ENCODE measurements at places on chromosomes 7 and 10. TPM values are rescaled to one million over a fixed set of nuclear protein-coding genes. Genes with fewer than 3 reads are reported as not detected.
A peak's percentile ranks its signal among the peaks of the same experiment; 100 is the strongest.

UCMA gene
- total RNA-seq: not detected

DNA sequence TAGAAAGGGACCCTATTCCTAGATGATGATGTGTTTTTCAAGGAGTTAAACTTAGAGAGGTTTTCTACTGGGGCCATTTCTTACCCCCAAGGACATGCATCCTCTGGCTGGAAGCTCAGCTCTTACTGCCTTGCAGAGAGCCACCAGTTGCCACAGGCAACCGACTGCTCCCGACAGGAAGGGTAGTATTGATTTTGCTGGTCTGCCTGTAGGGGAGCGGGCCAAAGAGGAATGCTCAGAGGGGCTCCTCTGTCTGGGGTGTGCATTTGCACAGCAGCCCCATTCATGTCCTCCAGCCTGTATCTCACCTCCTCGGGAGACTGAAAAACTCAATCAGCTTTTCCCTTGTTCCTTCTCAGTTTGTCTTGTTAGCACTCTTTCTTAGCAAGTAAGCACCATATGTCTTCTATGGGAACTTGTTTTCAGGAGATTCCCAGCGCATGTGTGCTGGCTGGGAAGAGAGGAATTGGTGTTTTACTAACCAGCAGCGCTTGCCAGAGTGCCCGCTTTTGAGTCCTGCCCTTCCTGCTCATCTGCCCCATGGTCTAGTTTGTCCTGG is 739.0 kb upstream of the GALNT17 start:
- H3K27ac ChIP-seq: no peak overlapping the region
- no peak overlapping the region for H3K4me3 ChIP-seq
- no peak for DNase-seq
- H3K27me3 ChIP-seq: no peaks in the 10 kb centered on the region
- H3K4me1 ChIP-seq: no peaks in the 10 kb centered on the region

CALHM3 gene
- total RNA-seq: not detected

DNA sequence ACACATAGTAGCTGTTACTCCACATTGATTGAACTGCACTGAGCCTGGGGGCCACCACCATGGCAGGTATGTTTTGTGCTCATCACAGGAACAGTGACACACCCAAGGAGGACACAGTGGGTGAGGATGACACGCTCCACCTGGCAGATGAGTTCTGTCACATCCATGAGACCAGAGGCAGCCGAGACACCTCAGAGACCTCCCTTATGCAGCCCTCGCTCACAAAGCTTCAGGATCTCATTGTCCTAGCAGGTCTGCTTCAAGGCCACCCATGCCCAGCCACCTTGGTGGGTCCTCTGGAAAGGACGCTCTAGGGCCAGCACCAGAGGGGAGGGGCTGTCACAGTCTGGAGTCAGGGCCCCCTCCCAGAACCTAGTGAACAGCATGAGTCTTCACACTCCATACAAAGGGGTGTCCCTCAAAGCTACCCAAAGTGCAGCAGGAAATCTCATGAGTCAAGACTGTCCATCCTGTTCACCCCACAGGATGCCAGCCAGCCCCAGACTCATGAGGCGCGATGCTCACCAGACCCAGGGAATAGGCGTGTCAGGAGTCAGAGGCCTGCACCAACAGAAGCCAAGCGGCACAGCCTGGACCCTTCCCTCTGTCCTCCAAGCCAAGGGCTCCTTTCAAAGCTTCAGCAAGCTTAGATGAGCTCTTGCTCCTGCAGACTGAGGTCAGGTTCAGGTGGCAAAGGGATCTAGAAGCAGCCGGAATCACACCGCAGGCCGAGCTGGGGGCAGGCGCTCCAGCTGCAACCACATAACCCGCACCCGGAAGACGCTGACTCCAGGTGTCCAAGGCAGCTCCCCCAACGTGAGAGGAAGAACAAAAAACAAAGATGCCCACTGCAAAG is 9.6 kb downstream of the FAM53B start:
- no peak for DNase-seq
- no peaks in the 10 kb centered on the region for H3K27me3 ChIP-seq
- H3K36me3 ChIP-seq: peaks cover 3% of the 10 kb centered on the region
- H3K4me1 ChIP-seq: peaks cover 57% of the 10 kb centered on the region

GRM3 gene
- total RNA-seq: not detected

DNA sequence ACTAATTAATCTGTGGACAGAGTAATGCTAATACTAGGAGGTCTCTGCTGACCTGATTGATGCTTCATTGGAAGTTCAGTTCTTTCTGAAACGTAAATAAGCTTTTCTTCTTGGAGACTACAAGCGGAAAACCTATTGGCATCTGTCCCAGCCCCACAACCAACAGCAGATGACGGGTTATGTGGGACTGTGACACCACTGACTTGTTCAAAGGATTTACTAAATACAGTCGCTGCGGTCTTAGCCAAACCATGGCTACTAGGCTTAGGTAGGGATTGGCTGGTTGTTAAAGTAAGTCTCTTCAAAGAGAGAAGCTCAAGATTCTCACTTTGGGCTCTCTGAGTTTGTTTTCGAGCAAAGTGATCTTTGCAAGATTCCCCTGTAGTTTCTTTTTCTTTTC is 68.3 kb downstream of the HYCC1 start:
- H3K4me1 ChIP-seq: peaks cover 17% of the 10 kb centered on the region
- no peaks in the 10 kb centered on the region for H3K27me3 ChIP-seq
- H3K4me3 ChIP-seq: no peak overlapping the region
- H3K27ac ChIP-seq: no peak overlapping the region
- no peak for DNase-seq
- no peaks in the 10 kb centered on the region for H3K36me3 ChIP-seq

- H3K4me1 ChIP-seq: peaks cover 6% of the 10 kb centered on the region
- no peak overlapping the region for H3K27ac ChIP-seq
- no peaks in the 10 kb centered on the region for H3K27me3 ChIP-seq
- DNase-seq: no peak
Measured at GRCh38 chr7:29937132-29937531, 52.5 kb downstream of the SCRN1 start.

- no peak overlapping the region for H3K4me3 ChIP-seq
- no peaks in the 10 kb centered on the region for H3K27me3 ChIP-seq
- H3K36me3 ChIP-seq: no peaks in the 10 kb centered on the region
- DNase-seq: no peak
- H3K4me1 ChIP-seq: peaks cover 10% of the 10 kb centered on the region
Measured at GRCh38 chr7:78090616-78091015, 292.0 kb downstream of the PHTF2 start.

GRCh38 chr7:137633133-137633532 is 213.6 kb downstream of the DGKI start:
- H3K36me3 ChIP-seq: no peaks in the 10 kb centered on the region
- H3K4me1 ChIP-seq: no peaks in the 10 kb centered on the region
- peaks cover 3% of the 10 kb centered on the region for H3K27me3 ChIP-seq
- no peak overlapping the region for H3K27ac ChIP-seq
- DNase-seq: no peak

GRCh38 chr7:47361746-47362215 is 220.1 kb downstream of the TNS3 start:
- H3K4me3 ChIP-seq: no peak overlapping the region
- no peaks in the 10 kb centered on the region for H3K27me3 ChIP-seq
- peaks cover 18% of the 10 kb centered on the region for H3K36me3 ChIP-seq
- DNase-seq: no peak
- peaks cover 9% of the 10 kb centered on the region for H3K4me1 ChIP-seq

MMD2 gene
- not detected for total RNA-seq

PLEKHA1 gene
- 35.3 TPM for total RNA-seq

DNA sequence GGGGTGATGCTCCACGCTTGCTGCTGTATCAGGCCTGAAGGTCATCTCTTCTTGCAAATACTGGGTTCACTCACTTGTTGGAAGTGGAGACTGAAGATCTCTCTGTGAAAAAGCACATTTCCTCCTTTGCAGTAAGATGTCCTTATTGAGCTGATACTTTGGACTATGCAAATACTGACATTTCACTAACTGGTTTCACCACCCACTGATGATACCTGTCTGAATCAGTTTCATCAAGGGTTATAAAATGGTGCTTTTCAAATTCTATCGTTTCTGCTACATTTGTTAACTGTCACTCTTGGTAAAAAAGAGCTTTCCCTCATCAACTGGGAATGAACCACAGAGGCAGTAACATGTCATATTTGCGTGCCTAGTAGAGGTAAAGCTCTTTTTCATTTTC is 35.5 kb downstream of the RAB19 start:
- DNase-seq: no peak
- H3K4me3 ChIP-seq: no peak overlapping the region
- peaks cover 2% of the 10 kb centered on the region for H3K36me3 ChIP-seq
- H3K27me3 ChIP-seq: no peaks in the 10 kb centered on the region
- no peaks in the 10 kb centered on the region for H3K4me1 ChIP-seq

- H3K36me3 ChIP-seq: peaks cover 3% of the 10 kb centered on the region
- no peak overlapping the region for H3K27ac ChIP-seq
- peaks cover 12% of the 10 kb centered on the region for H3K4me1 ChIP-seq
- H3K4me3 ChIP-seq: peak overlapping the region; percentile 50
Measured at GRCh38 chr7:158973440-158973839, 117.1 kb downstream of the DYNC2I1 start.

SLC26A5 gene
- total RNA-seq: not detected

PRRT4 gene
- 9.5 TPM for total RNA-seq

- H3K27me3 ChIP-seq: no peaks in the 10 kb centered on the region
- H3K27ac ChIP-seq: no peak overlapping the region
- H3K4me1 ChIP-seq: peaks cover 10% of the 10 kb centered on the region
- no peak for DNase-seq
Measured at GRCh38 chr10:33557313-33557712, 222.8 kb upstream of the NRP1 start.

AFAP1L2 gene
- total RNA-seq: 5.7 TPM

DIP2C gene
- 30.6 TPM for total RNA-seq

PLAC9 gene
- total RNA-seq: 25.1 TPM

PRSS2 gene
- not detected for total RNA-seq

- H3K27ac ChIP-seq: no peak overlapping the region
- no peaks in the 10 kb centered on the region for H3K4me1 ChIP-seq
- H3K4me3 ChIP-seq: no peak overlapping the region
- DNase-seq: no peak
- H3K27me3 ChIP-seq: no peaks in the 10 kb centered on the region
Measured at GRCh38 chr7:149330914-149331567, 69.0 kb downstream of the ZNF783 start.

ELMO1 gene
- 6.7 TPM for total RNA-seq

- H3K27me3 ChIP-seq: no peaks in the 10 kb centered on the region
- peaks cover 28% of the 10 kb centered on the region for H3K4me1 ChIP-seq
- no peak for DNase-seq
Measured at GRCh38 chr10:121998462-121998861, 9.5 kb downstream of the TACC2 start.

BTBD16 gene
- not detected for total RNA-seq

EPC1 gene
- total RNA-seq: 57.8 TPM

DNA sequence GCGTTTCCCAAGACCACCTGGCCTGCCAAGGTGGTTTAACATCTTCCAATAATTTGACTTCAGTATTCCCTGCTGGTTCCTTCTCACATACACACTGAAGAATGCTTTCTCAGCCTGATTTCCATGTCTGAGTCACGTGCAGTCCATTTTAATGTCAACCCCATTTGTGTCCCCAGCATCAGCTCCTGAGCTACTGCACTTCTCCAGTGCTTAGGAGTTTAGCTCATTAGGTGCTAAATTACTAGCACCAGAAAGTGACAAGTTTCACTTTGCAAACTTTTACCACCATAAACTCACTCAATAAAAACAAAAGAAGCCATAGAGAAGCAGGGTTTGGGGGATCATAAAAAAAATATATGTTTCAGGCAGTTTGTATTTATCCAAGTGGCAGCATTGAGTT is 279.3 kb upstream of the SORCS1 start:
- no peaks in the 10 kb centered on the region for H3K4me1 ChIP-seq
- no peaks in the 10 kb centered on the region for H3K36me3 ChIP-seq
- no peak overlapping the region for H3K4me3 ChIP-seq
- no peak for DNase-seq
- H3K27me3 ChIP-seq: no peaks in the 10 kb centered on the region

- H3K4me1 ChIP-seq: no peaks in the 10 kb centered on the region
- H3K4me3 ChIP-seq: no peak overlapping the region
- H3K27me3 ChIP-seq: peaks cover 30% of the 10 kb centered on the region
- no peaks in the 10 kb centered on the region for H3K36me3 ChIP-seq
Measured at GRCh38 chr7:132400561-132401142, 175.6 kb downstream of the PLXNA4 start.

- peaks cover 12% of the 10 kb centered on the region for H3K4me1 ChIP-seq
- H3K36me3 ChIP-seq: peaks cover 2% of the 10 kb centered on the region
- H3K4me3 ChIP-seq: peak overlapping the region; percentile 17
Measured at GRCh38 chr7:101179713-101180112, 380 bp downstream of the NAT16 start.

DNA sequence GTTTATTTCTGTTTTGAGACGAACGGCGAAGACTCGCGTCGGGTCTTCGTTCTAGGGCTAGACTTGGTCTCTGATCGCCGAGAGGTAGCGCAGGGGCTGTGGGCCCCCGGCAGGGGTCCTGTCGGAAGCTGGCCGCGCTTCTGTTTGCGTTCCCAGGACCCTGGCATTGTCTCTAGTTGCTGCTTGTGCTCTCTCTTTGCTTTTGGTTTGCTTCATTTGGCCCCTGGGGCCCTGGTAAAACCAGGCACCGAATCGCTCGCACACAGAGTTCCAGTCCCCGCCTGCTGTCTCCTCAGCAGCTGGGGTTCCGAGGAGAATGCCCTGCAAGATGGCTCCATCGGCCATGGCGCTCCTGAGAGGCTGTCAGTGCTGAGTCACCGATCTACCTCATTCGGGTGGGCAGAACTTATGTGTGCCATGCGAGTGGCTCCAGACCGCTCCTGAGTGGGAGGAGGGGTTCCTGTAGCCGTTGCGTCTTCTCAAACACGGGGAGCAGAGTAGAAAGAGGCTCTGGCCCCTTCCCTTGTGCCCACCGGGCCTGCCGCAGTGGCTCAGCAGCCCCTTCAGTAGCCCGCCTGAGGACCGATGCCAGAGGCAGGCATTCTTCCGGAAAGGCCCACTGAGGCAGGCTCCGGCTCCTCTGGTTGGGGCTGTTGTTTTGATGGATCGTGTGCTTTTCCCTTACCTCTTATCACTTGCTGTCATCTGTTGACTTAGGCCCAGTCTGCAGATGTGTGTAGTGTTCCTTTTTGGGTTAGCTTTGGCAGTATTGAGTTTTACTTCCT is 826 bp downstream of the CHPF2 start:
- H3K4me3 ChIP-seq: peak overlapping the region; percentile 98
- no peak for DNase-seq
- peaks cover 2% of the 10 kb centered on the region for H3K36me3 ChIP-seq
- H3K4me1 ChIP-seq: peaks cover 28% of the 10 kb centered on the region

AOAH gene
- total RNA-seq: 0.40 TPM

- H3K4me3 ChIP-seq: no peak overlapping the region
- no peaks in the 10 kb centered on the region for H3K4me1 ChIP-seq
- peaks cover 24% of the 10 kb centered on the region for H3K27me3 ChIP-seq
- DNase-seq: no peak
Measured at GRCh38 chr7:143953421-143953820, 1.2 kb upstream of the OR2F1 start.
